ENCODE measurements at places on chromosomes 2 and 18. TPM values are rescaled to one million over a fixed set of nuclear protein-coding genes. Genes with fewer than 3 reads are reported as not detected.

- DNase-seq = no peak
Observed at GRCh38 chr2:181183878-181184542, 203.6 kb downstream of the UBE2E3 start.

DNA sequence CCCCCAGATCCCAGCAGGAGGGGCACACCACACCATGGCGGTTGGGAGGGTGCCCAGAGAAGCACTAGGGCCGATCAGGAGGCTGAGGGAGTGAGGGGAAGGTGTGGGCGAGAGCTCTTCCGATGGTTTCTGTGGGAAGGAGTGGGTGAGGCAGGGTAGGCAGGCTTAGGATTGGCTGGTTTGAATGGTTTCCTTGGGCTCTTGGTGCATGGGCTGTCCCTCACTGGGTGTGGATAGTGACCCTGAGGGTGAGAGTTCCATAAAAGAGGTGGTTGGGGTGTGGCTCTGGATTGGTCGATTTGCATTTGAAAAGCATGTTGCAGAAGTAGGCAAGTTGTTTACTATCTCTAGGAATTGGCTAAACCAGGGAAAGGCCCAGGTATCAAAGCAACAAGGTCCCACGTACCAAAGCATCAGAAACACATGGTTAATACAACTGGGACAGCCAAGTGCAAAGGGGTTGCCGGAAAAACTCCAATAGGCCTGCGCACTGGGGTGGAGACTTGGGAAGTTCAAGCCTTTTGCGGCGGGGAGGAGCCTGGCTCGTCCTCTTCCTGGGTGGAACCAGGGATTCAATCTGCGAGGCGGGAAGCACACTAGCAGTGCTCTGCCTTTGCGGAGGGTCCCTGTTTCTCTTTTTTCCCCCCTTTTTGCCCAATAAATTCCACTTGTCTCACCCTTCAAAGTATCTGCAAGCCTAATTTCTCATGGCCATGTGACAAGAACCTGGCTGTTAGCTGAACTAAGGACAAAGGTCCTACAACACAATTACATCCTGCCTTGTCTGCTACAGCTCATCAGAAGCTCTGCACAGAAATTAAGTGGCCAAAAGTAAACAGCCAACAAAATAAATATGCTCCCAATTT lies 43.2 kb downstream of the IL1R2 start:
- DNase-seq = no peak

RAB1A gene
- 78.1 TPM for total RNA-seq

DNA sequence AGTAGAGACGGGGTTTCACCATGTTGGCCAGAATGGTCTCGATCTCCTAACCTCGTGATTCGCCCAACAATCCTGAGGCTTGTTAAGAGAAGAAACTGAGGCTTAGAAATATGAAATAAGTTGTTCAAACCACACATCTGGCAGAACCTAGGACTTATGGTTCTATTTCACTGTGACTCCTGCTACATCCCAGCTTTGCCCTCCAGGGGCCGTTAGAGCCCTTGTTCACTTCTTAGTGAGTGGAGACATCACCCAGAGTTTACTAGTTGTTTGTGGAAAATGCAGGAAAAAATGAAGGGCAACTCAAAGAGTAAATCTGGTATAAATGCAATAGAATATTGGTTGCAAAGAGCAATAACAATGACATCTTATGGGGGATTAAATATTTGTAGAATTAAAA lies 43.9 kb downstream of the MARCHF4 start:
- DNase-seq = no peak

ERBB4 gene
- total RNA-seq = 2.1 TPM

GRCh38 chr2:165499131-165499530 lies 29.6 kb downstream of the CSRNP3 start:
- no peak for DNase-seq

DYSF gene
- total RNA-seq = 23.2 TPM

DNA sequence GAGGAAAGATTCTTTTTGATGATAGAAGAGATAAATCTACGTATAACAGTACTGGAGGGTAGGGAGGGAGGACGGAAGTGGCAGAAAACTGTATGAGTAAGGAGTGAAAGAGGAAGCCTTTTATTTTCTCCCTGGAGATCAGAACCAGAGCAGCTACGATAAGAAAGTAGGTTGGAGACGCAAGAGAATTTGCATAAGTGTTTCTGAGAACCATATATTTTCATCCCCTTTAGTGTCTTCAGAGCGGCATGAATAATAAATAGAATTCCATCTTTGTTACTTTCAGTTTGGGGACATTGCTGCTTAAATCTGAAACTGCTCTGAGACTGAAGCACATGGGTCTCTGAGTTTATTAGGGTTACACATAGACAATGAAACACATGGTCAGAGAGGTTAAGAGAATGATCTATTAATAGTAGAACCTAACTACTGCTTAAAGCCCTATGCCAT lies 230.2 kb upstream of the TNP1 start:
- no peak for DNase-seq

GRCh38 chr2:128449226-128450061 lies 130.8 kb upstream of the HS6ST1 start:
- DNase-seq = no peak
